CD4-positive, alpha-beta memory T cell (primary cell): ENCODE measurements at places on chromosomes 4 and X.

- DNase-seq: no peak
These were observed 288.4 kb downstream of the CRLF2 start for GRCh38 chrX:924017-924416.

- no peak for DNase-seq
These were observed 65.6 kb downstream of the DCAF8L1 start for GRCh38 chrX:27915617-27916016.

GRCh38 chrX:16033331-16033730, 90.0 kb upstream of the GRPR start:
- no peak for DNase-seq

DNA sequence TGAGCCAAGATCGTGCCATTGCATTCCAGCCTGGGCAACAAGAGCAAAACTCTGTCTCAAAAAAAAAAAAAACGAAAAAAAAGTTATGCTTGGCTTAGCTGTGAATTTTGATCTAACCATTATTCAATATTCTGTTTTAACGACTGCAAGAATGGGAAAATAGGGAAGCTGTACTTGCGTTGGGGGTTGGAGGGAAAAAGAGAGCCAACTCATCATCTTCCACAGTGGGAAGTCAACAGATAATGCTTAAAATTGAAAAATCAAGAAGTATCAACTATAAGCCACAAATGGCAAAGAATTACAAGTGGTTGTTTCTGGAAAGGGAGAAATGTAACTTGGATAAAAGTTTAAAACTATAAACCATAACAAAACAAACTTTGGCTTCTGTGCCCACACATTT, 2.9 kb downstream of the TEC start:
- no peak for DNase-seq

DNA sequence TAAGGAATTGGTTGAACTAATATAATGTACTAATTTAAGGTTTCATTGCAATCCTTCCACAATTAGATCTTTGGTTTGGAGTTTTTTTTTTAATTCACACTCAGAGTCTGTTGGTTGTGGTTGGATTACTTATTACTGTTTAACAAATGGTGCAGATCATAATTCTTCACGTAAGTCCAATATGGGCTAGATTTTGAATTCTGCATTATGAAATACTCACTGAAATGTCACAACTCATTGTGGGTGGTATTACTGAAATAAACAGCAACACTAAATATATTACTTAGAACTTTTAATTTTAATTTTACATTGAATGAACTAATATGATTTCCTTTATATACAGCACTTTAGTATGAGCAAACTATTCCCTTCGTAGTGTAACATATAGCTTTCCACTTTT, 94.2 kb upstream of the MYOZ2 start:
- DNase-seq: no peak

DNA sequence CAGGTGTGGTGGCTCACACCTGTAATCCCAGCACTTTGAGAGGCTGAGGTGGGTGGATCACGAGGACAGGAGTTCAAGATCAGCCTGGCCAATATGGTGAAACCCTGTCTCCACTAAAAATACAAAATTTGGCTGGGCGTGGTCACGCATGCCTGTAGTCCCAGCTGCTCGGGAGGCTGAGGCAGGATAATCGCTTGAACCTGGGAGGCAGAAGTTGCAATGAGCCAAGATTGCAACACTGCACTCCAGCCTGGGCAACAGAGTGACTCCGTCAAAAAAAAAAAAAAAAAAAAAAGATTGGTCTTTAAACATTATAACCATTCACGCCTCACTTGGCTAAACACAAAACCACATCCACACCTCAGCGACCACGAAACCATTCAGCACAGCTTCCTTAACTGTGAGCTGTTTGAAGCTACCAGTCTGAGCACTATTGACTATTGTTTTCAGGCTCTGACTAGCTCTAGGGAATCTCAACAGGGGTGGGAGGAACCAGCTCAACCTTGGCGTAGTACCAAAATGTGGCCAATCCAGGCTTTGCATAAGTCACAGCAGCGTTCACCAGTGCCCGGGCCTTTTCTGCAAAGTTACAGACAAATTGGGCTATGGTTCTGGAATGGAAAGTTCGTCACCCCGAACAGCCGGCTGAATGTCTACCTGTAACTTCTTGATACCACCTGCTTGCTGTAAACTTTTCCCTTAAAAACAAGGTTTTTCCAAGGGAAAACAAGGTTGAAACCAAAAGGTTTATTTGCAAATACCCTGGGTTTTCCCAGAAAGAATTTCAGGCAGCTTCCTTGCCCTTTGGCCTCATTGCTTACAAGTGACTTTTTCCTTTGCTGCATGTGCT, 73.6 kb upstream of the DHX15 start:
- DNase-seq: no peak

- no peak for DNase-seq
These were observed 101.1 kb downstream of the ATP8A1 start for GRCh38 chr4:42555828-42556227.

DNA sequence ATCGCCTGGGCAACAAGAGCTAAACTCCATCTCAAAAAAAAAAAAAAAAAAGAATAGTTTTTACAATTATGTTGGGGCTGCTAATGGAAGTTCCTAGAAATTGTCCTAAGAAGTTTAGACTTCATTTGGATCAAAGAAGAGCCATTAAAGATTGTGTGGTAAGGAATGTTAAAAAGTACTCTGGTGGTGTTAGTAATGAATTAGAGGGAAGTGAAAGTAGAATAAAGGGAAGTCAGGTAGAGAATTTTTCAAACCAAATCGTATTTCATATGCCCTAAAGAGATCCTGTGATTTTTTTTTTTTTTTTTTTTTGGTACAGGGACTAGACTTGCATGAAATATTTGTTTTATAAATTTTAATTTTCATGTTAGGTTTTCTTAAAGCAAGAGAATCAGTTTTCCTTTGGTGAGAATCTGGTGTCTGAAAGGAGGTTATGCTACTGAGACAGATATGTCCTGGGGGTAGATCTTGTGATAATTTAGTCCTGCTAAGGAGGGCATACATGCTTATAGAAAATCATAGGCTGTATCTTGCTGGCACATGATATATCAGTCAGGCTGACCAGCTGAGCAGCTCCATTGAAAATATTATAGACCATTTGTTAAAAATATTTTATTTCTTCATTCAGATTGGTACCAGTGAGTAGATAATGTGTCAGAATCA, 10.7 kb downstream of the SEC24B start:
- no peak for DNase-seq

DNA sequence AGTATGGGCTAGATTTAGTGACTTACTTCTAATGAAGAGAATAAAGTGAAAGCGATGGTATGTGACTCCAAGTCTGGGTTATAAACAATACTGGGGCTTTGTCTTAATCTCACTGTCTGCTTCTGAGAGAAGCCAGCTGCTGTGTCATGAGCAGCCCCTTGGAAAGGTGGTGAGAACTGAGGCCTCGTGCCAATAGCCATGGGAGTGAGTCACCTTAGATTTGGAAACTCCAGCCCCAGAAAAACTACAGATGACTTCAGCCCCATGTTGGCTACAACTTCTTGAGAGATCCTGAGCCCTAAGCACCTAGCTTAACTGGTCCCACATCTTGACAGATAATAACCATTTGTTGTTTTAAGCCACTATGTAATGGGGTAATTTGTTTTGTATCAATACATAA, 77.6 kb downstream of the CWH43 start:
- no peak for DNase-seq

DNA sequence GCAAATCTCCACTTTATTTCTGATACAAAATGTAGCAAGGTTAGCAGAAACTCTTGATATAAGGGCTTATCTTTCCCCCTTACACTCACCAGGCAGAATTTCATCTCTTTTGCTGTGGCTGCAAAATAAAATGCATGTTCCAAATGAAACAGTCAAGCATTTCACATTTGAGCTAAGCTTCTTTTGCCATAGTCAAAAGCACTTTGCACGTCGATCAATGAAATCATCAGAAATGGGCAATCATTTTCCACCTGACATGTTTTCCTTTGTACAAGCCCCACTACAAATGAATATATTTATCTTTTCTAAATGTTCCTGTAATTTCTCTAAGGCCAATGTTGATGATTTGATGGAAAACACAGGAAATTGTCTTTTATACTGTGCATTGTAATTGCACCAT, 178.4 kb downstream of the ANKRD50 start:
- no peak for DNase-seq

DNA sequence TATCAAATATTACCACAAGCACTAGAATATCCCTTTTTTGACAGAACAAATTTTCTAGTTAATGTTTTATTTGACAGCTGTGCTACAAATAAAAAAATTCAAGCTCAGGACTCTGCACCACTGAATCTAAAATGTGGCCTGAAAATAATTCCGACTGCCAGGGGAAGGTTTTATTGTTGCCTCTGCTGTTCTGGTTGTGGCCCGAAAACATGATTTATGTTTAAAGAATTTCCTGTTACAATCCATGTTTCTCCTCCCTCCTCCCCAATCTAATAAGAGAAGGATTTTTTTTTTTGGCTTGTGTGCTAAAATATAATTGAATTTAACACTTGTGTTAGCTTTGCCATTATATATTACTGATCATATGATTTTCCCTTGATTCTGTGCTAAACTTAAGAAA, 227.8 kb downstream of the DCLK2 start:
- no peak for DNase-seq
